GM12864 (cell line): ENCODE measurements at places on chromosomes 13 and 19.

DNA sequence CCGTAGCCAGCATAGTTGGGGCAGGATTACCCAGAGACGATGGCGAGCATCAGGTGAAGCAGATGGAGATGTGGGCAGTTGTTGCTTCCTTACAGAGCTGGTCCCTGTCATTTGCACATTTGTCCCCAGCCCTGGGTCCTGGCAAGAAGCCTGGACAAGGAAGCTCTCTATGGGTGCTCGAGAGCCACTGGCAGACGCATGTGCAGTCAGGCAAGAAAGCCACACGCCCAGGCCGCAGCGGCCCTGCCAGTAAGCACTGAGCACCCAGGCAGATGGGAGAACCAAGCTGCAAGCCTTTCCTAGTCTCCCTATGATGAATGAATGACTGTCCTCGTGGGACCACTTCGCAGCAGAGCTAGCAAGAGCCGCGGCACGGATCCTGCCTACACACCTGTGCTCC, 182.8 kb downstream of the FOXO1 start:
- DNase-seq = no peak

- no peak for DNase-seq
Observed at GRCh38 chr19:42132851-42133528, 744 bp upstream of the POU2F2 start.

DNA sequence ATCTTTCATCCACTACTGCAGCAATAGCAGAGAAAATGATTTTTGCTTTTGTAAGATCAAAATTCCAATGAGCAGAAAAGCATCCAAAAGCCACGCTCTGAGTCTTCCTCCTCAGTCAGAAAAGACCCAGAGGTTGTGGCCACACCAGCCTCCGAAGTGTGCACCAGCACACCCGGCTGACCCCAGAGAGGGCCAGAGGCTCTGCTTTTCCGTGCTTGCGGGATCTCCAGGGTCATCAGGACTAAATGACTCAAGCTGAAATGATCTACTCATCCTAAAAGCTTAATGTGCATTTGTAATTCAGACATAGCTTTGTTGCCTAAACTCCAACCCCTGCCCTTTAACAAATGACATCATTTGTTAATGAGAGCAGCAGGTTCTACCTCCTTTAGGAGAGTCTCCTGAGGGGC, 16.5 kb downstream of the RXFP2 start:
- no peak for DNase-seq

DNA sequence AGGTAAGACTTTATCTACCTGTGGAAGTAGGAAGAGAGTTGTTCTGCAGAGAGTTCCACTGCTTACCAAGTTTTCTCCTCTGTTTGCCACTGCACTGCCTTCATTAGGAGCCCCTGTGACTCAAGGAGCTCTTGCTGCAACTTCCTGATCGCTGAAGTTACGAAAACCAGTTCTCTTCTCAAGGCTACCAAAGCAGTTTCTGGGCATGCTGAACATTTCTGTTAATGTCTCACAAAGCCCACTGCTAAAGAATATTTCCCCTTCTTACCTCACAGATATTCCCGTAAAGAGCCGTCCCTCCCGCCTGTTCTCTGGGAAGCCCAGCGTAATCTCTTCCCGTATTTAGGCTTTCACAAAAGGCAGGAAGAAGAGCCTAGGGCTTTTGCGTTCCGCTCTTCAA, 82.6 kb upstream of the OXGR1 start:
- DNase-seq = no peak

DNA sequence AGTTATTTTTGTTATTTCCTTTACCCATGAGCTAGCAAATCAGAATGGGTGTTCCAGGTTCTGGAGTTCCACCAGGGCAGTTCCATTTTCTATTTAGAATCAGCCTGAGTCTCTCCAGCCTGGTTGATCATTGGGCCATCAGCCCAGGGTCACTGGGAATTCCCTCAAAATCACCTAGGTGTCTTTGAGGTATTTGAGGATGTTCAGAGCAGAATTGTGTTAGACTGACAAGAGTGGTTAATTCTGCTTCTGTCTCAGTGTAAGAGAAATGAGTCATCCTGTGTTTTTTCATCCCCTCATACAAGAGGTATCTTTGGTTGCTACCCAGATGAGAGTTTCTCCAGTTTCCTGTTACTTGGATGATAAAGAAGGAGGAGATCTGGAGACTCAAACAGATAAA, 11.7 kb downstream of the ZNF66 start:
- peak; percentile 7 for DNase-seq

- no peak for DNase-seq
Observed at GRCh38 chr13:26873386-26873698, 112.8 kb upstream of the GPR12 start.

- DNase-seq = no peak
Observed at GRCh38 chr13:43232873-43233265, 209.5 kb downstream of the DNAJC15 start.

GRCh38 chr13:60590800-60591747, 194.1 kb downstream of the TDRD3 start:
- DNase-seq = no peak

GRCh38 chr19:51799034-51799773, 4.2 kb downstream of the FPR3 start:
- no peak for DNase-seq

DNA sequence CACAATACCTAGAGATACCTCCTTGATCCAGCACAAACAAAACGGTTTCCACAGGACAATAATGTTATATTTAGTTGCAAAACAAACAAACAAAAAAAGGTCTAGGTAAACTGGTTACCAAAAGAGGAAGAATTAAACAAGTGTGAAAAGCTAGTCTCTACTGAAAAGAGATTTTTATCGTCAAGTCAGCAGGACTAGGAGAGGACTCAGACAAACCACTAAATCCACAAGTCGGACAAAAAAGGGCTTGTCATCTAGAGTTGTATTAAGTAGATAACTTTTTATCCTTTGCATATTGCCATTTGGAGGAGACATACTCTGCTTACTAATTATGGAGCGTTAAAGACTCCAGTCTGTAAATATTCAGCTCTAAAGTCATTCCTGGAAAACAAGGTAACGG, 9.9 kb upstream of the KPNA3 start:
- no peak for DNase-seq

DNA sequence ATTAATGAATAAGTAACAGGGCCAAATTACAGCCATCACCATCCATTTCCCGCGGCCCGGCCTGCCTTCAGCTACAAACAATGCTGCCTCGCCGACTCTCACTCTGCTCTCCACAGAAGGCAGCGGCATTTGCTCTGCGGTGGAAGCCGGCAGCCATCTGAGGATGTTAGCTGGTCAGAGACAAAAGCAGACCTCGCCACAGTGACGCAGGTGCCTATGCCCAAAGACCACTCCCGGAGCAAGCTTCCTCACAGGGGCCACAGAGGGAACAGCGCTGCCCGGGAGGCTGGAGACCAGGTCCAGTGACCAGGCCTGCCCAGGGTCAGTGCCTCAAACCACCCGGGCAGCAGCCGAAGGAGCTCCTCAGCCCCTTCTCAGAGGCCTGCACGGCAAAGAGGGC, 16.4 kb downstream of the PEPD start:
- no peak for DNase-seq

DNA sequence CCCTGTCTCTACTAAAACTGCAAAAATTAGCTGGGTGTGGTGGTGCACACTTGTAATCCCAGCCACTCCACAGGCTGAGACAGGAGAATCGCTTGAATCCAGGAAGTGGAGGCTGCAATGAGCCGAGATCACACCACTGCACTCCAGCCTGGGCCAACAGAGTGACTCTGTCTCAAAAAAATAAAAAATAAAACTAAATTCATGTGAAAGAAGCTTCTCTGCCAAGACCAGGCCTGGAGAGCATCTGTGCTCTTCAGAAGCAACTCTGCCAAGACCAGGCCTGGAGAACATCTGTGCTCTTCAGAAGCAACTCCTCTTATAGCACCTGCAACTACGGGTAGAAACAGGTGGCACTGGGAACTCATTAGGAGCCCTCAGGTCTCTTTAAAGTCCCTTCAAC, 37.7 kb downstream of the CRYL1 start:
- no peak for DNase-seq

- no peak for DNase-seq
Observed at GRCh38 chr13:51249770-51250741, 27.9 kb downstream of the FAM124A start.

DNA sequence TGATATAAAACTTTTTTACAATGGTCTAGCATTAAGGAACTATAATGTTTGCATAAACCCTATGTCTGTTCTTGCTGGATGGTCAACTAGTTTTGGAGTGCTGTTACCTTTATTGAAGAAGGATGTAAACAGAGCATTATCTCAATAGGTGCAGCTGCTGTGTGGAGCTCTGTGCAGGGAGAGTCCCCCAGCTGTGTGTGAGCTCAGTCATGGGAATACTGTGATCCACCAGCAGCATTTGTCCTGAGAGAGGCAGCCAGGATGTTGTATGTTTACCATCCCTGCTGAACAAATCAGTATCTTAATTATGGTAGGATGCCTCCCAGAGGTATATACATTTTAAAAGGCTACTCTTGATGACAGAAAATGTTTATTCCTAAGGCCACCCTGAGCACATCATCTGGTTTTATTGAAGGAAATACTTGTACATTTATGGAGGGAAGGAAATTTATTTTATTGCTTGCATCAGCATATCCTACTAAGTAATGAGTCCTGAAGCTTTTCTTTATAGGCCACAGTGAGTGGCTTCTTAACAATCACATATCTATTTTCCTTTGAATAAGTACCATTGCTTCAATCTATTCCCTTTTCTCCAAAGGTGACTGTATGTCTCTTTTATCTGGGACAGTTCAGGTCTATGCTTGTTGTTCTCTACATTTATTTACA, 11.7 kb downstream of the RAP2A start:
- DNase-seq = no peak

DNA sequence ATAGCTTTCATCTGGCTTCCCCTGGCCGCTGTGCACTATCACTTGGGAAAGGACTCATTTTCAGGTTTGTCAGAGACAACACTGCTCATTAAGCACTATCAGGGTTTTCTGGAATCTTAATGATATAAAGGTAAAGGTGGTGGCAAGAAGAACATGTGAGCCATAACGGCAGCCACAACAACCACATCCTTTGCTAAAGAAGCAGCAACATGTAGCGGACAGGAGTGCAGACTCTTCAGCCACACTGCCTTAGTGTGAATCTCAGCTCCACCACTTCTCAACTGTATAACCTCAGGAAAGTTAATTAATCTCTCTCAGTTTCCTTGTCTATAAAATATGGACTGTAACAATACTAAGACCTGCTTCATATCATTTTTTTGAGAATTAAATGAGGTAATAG, 24.1 kb upstream of the MIR17HG start:
- no peak for DNase-seq

DNA sequence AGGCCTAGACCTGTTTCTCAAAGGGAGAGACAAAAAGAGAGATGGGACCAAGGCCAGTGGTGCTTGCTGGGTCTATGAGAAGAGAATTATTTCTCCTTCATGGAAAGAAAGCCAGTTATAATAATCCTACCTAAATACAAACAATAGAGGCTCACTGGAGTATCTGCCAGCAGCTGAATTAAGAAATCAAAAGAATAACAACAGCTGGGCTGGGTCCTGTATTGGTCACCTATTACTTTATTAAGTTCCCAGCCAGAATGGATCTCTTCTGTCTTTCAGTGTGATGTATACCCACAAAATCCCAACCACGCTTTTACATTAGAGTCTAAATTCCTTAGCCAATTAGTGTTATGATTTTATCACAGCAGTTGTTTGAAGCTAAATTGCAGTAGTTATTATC, 297.8 kb upstream of the DACH1 start:
- no peak for DNase-seq

- DNase-seq = no peak
Observed at GRCh38 chr19:2362046-2362969, 2.2 kb downstream of the TMPRSS9 start.

DNA sequence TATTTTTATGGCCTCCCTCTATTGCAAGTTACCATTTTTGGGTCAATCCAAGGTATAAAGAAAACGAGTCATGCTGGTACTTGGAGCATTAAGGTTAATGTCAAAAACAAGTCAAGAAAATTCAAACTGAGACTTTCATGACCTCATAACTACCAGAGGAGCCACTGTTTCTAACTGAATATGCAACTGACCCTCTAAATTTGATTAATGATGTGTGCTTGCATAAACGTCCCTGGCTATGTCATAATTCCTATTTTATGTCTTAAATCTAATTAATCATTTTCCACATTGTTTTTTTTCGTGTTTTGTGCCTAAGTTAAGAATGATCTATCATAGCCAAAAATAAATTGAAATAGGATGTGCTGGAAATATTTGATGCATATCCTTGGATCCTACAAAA, 396.7 kb upstream of the GPC6 start:
- DNase-seq = no peak

- DNase-seq = no peak
Observed at GRCh38 chr13:53052675-53053074, 24.1 kb downstream of the OLFM4 start.

DNA sequence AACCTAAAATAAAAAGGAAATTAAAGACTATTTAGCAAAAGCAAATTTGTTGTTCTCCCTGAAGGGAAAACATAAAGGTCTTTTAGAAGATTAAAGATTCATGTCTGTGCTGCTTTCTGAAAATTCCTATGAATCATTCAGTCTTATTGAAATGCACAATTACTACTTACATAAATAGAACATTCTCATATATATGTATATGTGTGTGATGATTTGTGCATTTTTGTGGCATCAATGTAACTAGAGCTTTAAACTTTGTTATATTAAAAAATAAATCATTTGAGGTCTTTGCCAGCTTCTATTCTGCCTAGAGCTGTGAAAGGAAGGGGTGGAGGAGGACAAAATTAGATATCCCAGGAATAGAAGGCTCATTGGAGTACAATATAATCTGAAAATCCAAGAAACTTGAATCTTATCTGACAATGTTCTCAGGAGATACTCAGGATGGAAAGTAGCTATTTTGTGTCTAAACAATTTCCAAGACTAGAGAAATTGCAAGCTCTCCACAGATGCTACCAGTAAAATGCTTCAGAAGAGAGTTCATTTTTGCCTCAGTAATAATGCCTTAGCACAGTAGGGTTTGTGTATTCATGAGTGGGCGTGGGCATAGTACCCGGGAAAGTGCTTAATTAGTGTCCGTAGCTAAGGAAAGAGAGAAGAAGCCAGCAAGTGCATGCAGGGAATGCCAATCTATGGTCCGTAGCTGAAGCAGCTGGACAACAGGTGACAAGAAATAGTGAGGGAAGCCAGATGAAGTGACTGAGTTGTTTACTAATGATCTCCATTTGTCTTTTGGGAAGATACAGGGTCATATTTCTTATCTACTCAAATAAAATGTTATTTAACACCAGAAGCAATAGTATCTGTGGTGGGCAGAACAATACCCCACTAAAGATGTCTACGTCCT, 395.5 kb upstream of the NBEA start:
- no peak for DNase-seq

GRCh38 chr13:45627656-45628055, 12.1 kb upstream of the ERICH6B start:
- DNase-seq = no peak

GRCh38 chr19:6097911-6098310, 12.4 kb downstream of the RFX2 start:
- no peak for DNase-seq

GRCh38 chr13:27353708-27354107, 70.7 kb upstream of the GTF3A start:
- DNase-seq = no peak

- no peak for DNase-seq
Observed at GRCh38 chr13:30021611-30022010, 171.2 kb upstream of the UBL3 start.
